Activated T-cell treated with anti-CD3 and anti-CD28 coated beads for 24 hours (primary cell): ENCODE measurements at places on chromosomes 2 and 18.

- DNase-seq = no peak
These were observed 43.0 kb downstream of the FBXO48 start for GRCh38 chr2:68423966-68424650.

DNA sequence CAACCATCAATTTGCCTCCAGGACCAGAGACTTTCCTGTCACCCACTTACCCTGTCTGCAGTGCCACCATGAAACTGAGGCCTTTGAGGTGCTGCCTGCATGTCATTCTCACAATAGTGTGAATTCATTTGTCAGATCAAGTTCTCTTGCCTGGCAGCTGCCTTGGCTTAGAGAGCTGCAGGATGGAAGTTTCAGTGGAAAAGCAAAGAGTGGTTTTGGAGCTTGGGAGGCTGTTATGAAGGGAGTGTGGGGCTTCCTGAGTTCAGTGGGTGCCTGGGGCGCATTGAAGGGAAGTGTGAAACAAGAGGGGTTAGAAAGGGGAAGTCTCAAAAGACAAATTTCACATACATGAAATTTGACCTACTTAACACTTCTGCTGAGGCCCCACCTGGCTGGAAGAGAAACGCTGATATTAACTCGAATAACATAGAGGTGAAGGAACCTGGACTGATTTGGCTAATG lies 7.9 kb upstream of the LBH start:
- no peak for DNase-seq

- no peak for DNase-seq
These were observed 95.6 kb upstream of the KCNH7 start for GRCh38 chr2:162934191-162934590.

DNA sequence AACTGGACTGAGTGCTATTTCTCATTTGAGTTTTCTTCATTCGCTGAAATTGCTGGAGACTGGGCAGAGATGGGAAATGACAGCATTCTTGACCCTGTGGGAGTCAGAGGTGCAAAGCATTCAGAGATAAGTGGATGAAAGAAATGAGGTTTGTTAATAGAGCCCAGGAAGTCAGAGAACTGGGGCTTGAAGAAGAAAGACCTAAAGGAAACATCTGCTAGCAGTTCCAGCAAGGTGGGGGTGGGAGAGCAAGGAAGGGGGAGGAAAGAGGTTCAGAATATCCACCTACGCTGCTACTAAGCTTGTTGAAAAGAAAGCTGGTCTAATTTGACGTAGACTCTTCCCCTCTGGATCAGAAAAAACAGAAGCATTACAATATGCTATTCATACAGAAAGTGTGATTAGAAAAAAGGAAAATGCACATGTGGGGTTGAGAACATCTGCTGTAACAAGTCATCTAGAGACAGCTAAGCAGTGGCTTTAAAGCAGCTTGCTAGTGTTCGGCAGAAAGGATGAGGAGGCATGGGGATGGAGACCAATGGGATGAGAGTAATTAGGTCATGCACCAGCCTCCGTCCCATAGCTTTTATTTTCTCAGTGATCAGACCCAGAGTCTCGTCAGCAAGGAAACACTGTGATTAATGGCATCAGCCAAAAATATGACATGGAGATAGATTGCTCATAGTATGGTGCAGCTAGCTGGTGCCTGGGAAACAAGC lies 29.7 kb downstream of the NAB1 start:
- peak; percentile 46 for DNase-seq

GRCh38 chr2:204205082-204205481 lies 268.5 kb downstream of the ICOS start:
- no peak for DNase-seq

GRCh38 chr2:113164930-113165585 lies 8.7 kb upstream of the PSD4 start:
- no peak for DNase-seq

DNA sequence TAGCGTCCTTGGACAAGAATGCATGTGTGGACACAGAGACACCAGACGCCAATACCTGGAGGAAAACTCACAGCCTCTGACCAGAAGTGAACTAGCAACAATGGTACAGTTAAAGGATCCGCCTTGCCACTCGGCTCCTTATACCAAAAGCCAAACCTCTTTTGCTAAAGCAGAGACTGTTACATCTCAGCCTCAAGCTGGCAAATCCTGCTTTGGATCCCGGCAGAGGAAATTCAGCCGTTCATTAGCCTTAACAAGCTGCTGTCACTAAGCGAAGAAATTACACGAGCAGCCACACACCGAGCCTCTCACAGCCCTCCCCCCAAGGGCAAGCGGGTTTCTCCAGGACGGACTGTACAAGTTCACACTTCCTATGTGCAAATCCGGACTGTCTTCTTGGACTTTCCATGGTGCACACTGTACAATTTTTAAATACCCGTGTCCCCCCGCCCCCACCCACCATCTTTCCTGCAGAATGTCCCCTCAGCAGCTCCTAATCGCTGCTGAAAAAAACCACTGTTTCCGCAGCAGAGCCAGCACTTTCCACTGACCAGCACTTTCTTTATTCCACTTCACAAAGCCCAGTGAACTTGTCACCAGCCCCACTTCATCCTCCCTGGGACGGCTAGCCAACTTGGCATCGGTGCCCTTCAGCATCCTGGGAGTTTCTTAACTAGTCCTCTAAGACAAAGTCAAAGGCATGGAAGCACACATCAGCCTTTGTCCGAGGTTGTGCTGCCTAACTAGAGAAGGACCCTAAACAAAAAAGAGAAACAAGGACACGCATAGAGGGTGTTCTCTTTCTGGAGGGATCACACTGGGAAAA lies 1.5 kb downstream of the KLF7 start:
- no peak for DNase-seq

GRCh38 chr2:205175831-205176230 lies 506.5 kb upstream of the NRP2 start:
- no peak for DNase-seq

- no peak for DNase-seq
These were observed 89.1 kb upstream of the GCFC2 start for GRCh38 chr2:75799859-75800258.
